ENCODE measurements at places on chromosomes 1 and 21.

DNA sequence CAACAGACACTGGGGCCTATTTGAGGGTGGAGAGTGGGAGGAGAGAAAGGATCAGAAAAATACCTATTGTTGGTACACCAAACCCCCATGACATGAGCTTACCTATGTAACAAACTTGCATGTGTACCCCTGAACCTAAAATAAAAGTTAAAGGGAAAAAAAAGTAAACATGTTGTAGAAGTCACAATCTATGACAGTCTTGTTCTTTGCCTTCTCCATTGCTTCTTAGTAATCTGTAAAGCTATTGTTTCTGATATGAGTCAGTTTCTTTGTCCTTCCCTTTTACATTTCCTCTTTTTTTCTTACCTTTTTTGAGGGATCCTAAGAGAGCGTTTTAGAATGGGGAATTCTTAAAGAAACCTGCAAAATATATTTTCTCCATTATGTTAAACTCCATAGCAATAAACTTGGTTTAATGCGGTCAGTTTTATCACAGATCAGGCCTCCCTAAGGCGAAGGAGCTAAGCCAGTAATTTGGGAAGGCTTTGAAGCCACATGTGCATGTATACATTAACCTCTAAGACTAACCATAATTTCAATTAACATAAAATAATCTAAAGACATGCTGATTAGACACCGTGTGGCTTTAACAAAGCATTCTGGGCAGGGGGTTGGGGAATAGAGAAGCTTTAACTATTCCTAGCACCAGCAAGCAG lies 77.8 kb upstream of the C1orf105 start:
- DNase-seq, result no peak

- DNase-seq, result no peak
These were observed 130.2 kb downstream of the IFI44 start for GRCh38 chr1:78779831-78780230.

- no peak for DNase-seq
These were observed 58.6 kb upstream of the USP25 start for GRCh38 chr21:15671188-15671587.

DNA sequence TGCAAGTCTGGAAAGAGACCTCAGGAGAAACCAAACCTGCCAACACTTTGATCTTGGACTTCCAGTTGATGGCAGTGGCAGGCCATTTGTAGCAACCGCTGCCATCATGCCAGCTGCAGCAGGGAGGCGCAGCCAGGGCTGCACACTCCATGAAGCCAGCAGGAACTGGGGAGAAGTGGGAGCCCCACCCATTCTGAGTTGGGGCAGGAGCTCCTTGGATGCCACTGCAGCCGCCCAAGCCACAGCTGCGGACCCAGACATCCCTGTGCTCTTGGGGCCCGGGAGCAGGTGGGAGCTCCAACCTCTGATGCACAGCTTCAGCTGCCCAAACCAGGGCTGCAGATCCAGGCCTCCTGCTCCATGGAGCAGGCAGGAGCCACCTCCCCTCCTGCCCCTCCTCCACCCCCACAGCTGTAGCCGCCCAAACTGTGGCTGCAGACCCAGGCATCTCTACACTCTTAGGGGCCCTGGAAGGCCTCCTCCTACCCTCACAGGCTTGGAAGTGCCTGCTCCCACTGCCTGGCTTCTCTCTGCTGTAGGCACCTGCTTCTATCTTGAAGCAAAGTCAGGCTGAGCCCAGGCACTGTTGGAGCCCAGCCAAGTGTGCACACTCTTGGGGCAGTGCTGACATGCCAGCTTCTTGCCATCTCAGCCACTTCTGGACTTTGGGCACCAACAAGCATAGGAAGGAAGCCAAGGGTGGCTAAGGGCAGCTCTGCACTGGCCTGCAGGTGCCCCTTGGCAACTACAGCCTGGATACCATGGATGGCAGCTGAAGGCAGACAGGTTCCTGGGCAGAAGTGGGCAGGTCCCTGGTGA lies 20.0 kb upstream of the DISP1 start:
- DNase-seq, result no peak

DNA sequence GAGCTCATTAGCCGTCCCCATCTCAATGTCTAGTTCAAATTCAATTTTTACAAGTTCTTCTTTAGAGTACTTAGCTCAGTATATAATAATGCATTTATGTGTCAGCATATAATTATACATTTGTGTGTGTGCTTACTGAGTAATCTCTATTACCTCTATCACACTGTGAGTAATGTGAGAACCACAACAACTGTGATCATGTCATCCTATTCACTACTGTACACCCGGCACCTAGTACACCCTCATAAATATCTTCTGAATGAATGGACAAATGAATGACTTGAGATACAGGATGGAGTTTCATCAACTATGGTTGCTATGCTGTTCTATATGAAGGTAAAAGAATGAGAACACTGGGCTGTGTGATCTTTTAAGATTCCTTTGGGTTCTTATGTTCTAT lies 124.0 kb downstream of the GPATCH2 start:
- DNase-seq, result no peak

DNA sequence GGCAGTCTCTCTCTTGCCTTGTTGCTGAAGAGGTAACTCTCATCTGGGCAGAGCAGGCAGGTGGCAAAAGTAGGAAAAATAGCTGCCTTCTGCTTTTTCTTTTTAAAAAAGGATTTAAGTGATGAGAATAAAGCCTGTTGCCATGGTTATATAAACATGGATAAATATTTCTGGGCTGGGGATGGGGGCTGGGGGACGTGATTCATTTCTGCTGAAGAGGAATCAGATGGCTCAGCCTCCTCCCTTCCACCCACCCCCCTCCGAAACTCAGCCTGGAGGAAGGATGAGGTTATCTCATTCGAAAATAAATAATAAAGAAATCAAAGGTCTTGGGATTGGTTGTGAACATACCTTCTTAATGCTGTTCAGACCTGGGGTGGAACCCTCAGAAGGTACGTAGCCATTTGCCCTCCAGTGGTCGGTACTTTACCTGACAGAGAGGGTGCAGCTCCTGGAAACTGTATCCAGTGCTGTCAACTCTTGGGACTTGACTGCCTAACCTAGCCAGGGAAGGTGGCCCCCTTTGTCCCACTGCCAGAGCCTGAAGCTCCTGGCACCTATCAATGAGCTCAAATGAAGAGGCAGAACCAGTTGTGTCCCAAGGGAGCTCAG lies 3.8 kb upstream of the INKA2 start:
- DNase-seq, result no peak

DNA sequence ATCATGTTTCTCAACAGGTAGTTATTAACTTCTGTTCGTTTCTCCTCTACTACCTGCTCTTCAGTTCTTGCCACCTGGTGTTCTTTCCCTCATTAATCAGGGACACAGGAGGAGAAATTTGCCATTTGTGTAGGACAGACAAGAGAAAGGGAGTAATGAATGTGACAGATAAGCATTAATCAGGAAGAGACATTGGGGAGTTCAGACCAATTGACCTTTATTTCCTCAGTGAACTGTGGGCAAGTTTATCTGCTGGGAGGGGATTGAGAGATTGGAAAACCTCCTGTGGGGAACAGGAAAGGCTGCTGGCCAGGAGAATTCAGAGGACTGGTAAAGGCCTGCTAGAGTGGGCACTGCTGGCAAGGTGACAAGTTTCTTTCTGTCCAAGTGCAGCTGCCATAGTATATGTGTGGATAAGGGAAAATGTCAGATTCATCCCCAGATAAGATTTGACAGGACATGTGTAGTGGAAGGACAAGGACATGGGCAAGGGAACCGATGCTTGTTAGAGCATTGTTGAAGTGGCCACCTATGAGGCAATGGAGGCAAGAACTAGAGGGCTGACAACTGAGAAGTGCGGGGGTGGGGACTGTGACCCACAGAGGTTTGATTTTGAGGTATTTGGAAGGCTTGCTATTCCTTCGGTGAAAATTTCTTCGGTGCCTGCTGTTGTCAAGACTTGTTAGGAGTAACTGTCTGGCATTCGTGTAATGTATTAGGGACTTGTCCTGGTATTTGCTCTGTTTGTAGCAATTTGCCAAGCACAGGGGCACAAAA lies 12.6 kb downstream of the SZT2 start:
- no peak for DNase-seq
